HFFc6 (cell line): ENCODE measurements at places on chromosomes 12 and 14.

- no peak for DNase-seq
These were observed 24.6 kb upstream of the YBX3 start for GRCh38 chr12:10747730-10748129.

GRCh38 chr12:117311-117710 is 50.7 kb downstream of the IQSEC3 start:
- DNase-seq, result no peak

- no peak for DNase-seq
These were observed 199.5 kb upstream of the PLEKHG7 start for GRCh38 chr12:92503029-92503931.

GRCh38 chr12:78395961-78396360 is 468.6 kb upstream of the SYT1 start:
- no peak for DNase-seq

DNA sequence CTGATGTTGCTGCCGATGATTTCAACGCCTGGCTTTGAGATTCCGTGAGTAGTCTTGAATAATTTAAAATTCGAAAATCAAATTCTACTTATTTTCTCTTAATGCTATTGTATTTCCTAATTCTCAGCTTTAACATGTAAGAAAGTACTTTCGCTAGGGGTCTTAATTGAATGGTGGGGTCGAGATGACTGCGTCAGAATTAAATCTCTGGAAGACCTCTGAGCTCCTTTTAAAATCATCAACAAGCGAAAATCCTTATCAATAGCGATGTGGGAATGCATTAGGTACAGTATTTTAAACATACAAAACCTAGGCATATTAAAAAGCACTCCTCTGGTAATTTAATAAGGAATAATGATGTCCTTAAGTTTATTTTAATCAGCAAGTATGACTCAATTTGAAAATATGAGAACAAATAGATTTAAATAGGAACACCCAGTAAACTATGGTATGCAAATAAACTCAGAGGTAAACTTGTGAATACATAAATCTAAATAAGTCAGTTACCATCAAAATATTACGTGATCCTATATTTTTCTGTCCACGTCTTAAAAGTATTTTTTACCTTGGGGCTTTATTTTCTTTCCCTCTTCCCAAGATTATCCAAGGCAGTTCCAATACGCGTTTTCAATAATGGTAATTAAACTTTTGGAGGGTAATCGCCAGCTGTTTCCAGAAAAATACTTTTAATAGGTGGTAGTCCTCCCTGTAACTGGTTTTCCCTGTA is 1.4 kb downstream of the FOXA1 start:
- DNase-seq, result no peak

DNA sequence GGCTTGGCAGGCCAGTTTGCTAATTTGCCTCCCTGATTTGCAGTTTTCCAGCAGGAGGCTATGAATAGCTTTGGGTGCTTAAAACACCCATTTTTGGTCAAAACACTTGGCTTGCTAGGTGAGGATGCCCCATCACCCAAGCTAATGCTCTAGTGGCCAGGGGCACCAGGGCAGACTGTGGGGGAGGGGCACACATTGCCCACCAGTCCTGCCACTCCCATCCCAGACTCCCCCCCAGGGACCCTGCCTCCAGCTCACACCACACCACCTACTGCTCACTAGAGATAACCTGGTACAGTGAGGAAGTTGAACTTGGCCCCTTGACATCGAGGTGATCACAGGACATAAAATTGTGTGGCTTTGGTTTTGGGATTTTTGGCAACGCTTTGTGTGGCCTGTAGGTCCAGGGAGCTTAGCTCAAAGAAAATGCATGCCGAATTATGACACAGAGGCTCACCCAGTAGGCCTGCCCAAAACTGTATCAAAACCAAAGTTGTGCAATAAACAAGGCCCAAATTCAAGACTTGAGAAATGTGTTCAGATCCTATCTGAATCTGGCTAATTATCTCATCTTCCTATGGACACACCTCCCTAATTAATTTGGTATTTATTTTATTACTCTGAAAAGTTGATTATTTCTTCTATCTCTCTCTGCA is 4.3 kb downstream of the NUAK1 start:
- no peak for DNase-seq

DNA sequence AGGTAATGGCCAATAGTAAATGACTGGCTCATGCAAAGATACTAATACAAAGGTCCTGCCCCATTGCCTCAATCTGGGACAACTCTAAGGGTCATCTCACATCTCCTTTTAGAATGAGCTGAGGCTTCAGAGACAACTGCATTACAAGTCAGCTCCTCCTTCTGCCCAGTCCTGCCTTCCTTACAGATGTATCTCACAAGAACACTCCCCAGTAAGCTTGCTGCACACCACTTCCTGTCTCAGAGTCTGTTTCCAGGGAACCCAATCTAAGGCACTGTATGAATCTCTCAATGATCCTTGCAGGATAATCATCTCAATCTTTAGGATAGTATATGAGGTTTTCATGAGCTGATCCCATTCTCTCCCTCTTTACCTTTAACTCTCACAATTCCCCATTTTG is 57.8 kb upstream of the ZDHHC17 start:
- DNase-seq, result peak; percentile 20

DNA sequence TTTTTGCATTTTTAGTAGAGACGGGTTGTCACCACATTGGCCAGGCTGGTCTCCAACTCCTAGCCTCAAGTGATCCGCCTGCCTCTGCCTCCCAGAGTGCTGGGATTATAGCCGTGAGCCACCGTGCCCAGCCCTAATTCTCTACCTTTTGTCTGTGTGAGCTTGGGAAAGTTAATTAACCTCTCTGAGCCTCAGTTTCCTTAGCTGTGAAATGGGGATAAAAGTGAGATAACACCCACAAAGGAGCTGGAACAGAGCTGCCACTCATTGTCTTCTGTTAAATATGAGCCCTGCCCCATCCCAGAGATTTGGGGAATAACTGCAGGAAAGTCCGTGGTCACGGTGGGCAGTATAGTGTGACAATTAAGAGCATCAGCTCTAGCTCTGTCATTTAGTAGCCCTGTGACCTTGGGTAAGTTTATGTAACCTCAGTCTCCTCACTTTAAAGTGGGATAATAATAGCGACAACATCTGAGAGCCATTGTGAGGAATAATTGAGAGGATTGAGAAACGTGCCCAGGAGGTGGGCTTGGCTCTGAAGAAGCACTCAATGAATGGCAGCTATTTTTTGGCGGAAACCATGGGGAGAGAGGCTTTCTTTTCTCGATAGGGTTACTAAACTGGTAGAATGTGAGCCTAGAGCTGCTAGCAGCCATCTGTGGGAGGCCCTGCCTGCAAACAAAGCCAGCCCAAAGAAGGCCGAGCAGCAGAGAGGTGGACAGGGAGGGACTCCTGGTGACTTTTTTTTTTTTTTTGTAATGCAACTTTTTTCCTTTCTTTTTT is 60.8 kb upstream of the MED13L start:
- DNase-seq, result no peak

GRCh38 chr12:45468751-45469615 is 253.1 kb downstream of the ANO6 start:
- DNase-seq, result no peak

GRCh38 chr14:96592591-96593386 is 90.6 kb downstream of the PAPOLA start:
- no peak for DNase-seq

GRCh38 chr12:30144777-30145683 is 361.3 kb upstream of the TMTC1 start:
- DNase-seq, result no peak

- DNase-seq, result no peak
These were observed 32.4 kb upstream of the SLC17A8 start for GRCh38 chr12:100324498-100324897.

DNA sequence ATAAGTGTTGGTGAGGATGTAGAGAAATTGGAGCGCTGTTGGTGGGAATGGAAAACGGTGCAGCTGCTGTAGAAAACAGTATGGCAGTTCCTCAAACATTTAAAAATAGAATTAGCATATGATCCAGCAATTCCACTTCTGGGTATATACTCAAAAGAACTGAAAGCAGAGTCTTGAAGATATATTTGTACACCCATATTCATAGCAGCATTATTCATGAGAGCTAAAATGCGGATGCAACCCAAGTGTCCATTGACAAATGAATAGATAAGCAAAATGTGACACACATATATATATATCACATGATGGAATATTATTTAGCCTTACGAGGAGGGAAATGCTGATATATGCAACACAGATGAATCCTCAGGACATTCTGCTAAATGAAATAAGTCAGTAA is 84.7 kb upstream of the CEP83 start:
- no peak for DNase-seq

- no peak for DNase-seq
These were observed 53.4 kb upstream of the FOXN3 start for GRCh38 chr14:89470401-89470800.

- peak; percentile 7 for DNase-seq
These were observed 287.8 kb downstream of the NAV3 start for GRCh38 chr12:78118486-78118885.

GRCh38 chr14:90574188-90575131 is 177.6 kb downstream of the CALM1 start:
- no peak for DNase-seq

DNA sequence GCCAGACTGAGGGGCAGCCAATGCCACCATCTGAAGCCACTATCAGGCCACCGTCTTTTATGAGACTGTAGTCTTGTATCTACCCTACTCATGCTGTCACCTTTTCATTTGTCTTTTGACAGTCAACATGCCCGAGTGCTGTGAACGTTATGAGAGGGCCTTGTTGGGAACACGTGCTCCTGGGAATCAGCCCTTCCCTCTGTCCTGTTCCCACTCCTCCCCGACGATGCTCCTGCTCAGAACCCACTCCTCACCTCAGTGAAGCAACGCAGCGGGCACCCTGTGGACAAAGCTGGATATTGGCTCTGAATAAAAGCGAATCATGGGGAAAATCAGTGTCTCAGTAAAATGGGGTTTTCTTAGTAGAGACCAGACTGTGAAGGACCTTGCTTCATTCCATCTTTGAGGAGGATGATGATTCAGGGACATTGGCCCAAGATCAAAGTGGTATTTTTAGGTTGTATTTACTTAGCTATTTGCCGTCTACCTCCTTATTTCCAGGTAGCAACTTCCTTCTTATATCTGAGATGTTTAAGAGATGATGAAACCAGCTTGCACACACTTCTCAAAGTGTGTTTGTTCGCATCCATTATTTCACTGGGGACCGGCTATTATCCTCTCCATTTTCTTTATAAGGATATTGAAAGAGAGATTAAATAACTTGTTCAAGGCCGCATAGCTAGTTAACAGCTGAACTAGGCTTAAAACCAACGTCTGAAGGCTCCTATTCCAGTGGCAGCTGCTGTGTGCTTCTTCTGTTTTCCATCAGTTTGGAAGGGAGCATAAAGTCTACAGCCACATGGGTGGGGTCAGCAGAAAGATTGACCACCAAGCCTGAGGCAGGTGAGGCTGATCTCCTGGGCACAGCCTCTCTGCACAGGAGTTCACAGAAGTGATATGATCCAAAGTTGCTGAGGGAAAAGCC is 43.9 kb upstream of the CTDSP2 start:
- DNase-seq, result no peak

GRCh38 chr12:10268037-10268436 is 39.6 kb upstream of the KLRD1 start:
- no peak for DNase-seq

DNA sequence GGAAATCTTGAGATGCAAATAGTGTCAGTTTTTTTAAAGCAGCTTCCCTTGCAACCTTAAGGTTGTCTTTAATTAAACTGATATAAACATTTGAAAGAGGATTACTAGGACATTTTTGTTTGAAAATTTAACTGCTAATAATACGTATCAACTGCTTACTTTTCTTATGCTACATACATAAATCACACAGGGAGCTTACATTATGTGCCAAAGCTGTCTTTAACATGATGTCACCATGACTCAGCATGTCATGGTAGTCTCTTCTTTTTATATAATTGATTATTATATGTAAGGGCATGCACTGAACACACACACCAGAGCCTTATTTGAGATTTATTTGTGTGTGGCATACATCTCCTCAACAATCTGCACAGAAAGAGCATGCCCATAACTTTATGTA is 63.0 kb upstream of the PTHLH start:
- DNase-seq, result peak; percentile 68

GRCh38 chr12:88753066-88753465 is 172.8 kb upstream of the KITLG start:
- no peak for DNase-seq

DNA sequence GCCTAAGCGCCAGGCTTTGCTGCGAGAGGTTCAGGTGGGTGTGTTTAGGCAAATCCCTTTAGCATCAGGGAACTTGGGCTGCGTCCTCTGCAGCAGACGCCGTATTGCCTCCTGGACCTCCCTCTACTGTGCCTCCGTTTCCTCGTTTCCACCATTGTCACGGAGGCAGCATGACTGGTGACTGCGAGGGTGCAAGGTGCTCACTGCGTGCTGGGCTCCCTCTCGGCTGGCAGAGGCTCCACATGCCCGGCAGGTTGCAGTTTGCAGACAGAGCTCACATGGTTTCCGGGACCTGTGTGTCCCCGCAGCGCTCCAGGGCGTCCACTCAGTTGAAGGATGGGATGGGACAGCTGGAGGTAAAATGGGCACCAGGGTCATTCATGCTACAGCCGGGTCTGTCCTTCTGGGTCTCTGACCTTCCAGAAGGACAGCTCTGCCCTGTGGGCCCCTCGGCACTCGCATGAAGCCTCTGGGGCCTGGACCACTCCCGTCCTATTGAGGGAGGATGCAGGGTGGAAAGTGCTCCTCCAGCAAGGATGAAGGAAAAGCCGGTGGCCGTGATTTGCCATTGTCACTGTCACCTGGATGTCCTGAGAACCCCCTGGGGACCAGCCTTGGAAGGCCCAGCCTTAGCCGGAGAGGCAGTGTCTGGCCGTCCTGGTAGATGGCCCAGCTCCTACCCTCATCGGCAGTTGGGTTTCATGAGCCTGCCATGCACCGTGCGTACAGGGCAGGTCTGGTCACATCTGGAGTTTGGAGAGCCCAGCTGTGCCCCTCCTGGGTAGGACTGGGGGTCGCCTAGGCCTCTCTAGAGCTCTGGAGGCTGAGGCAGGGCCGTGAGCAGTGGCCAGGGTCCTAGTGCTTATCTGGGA is 146.5 kb downstream of the KIF26A start:
- no peak for DNase-seq

GRCh38 chr14:67358924-67359774 is 455 bp downstream of the ATP6V1D start:
- peak; percentile 65 for DNase-seq

DNA sequence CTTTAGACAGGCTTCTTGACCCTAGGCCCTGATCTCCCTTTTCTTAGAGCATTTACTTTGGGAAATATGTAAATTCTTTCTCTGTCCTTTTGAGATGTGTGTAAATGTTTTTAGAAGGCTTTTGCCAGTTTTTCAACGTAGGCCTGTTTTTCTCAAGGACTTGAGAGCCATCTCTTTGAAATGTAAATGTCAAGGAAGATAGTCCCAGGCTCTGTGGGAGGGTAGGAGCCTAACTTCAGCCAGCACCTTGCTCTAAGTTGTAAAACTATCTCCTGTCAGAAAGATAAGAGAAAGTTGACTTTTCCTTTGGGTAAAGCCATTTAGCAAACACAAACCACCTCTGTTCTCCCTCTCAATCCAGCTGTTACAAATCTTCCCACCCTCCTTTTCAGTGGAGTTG is 219.8 kb downstream of the RPS29 start:
- DNase-seq, result no peak
